Heart left ventricle (tissue), 16 donors: ENCODE measurements at places on chromosomes 6 and 20. TPM values are rescaled to one million over a fixed set of nuclear protein-coding genes. Genes with fewer than 3 reads are reported as not detected.
A peak's percentile ranks its signal among the peaks of the same experiment; 100 is the strongest.

Gene WFDC10A
- total RNA-seq, result not detected

Gene NKAIN4
- not detected for total RNA-seq

- DNase-seq, result no peak
- H3K4me1 ChIP-seq, result no peaks in the 10 kb centered on the region
- H3K4me3 ChIP-seq, result no peak overlapping the region
- H3K27me3 ChIP-seq, result no peaks in the 10 kb centered on the region
- no peaks in the 10 kb centered on the region for H3K36me3 ChIP-seq
Measured at GRCh38 chr6:89260310-89260709, 43.2 kb upstream of the GABRR1 start.

Gene SMLR1
- not detected for total RNA-seq

DNA sequence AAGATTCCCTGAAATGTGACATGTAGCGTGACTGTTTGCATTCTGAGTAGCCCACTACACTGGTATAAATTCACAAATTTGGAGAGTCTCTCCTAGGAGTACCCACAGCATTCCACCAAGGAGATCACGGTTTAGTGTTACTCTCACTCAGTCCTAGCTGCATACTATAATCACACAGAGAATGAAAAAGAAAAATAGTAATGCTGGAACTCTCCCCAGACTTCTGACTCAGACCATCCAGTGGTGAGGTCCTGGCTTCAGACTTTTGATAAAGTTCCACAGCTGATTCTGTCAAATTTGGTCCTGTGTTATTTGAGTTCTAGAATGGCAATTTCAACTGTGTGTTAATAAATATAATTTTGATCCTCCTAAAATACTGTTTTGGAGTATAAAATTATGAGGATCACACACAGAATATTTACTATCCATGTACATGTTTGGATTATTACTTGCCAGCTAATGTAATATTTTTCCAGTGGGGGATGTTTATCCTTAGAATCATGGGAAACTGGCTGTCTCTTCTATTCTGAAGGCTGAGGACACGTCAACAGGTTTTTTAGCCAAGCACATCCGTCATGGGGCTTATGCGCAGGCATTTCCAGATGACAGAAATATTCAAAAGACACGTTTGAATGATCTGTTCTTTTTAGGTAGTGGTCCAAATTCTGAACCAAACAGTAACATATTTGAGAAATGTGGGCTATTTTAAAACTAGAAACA is 5.1 kb upstream of the KIAA0408 start:
- H3K4me1 ChIP-seq, result no peaks in the 10 kb centered on the region
- peak overlapping the region; percentile 3 for H3K27ac ChIP-seq
- H3K36me3 ChIP-seq, result no peaks in the 10 kb centered on the region
- no peaks in the 10 kb centered on the region for H3K27me3 ChIP-seq
- no peak for DNase-seq

DNA sequence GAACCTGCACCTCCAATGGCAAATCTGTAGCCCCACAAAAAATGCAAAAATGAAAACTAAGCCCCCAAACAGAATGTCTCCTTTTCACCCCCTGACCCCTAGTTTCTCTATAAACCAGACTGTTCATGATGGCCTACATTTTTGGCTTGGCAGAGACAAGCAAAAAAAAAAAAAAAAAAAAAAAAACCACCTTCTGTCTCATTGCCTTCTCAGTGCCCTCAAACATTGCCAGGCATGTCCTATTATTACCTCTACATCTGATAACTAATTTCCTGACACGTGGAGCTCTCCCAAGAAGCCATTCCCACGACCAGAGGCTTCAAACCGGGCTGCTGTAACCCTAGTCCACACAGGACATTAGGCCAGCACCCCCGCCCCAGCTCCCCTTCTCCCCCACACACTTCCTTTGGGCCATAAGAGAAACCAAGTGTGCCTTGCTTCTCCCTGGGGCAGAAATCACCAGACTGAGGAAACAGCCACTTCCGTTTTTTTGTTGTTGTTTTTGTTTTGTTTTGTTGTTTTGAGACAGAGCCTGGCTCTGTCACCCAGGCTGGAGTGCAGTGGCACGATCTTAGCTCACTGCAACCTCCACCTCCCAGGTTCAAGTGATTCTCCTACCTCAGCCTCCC is 65.4 kb downstream of the GPR6 start:
- no peaks in the 10 kb centered on the region for H3K27me3 ChIP-seq
- H3K4me1 ChIP-seq, result no peaks in the 10 kb centered on the region
- H3K27ac ChIP-seq, result no peak overlapping the region
- H3K36me3 ChIP-seq, result no peaks in the 10 kb centered on the region

DNA sequence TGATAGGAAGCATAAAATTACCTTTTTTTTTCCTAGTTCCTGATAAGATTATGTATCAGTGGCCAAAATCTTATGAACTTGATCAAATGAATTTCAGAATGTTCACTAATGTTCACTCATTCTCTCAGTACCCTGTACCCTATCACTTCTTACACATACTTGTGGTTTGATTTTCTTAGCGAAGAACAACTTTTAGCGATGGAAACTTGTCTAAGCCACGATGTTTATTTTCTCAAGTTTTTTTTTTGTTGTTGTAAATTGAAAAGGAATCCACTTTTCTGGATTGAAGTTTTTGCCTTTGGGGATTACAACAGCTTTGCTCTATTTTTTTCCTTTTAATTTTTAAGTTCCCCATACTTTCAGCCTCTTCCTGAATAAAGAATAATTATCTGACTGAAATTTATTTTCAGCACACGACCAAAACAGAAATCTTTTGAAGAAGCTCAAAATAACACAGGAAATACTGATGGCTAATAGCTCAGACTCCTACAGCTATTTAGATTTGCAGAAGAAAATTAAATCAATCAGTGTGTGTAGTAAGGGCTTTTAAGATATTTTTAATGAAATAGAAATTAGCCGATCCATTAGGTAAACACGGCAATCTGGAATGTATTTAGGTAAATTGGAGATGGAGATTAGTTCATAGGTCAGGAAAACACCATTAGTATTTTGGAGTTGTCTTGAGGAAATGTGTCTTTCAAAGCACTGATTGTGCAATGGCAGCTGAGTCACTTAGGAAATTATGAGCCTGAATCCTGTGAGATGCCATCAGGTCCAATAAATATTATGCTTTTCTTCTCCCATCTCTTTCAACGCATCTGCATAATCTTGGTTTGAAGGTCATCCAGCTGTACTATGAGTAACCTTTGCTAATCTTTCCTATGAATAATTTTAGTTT is 217.5 kb downstream of the GJA1 start:
- H3K4me1 ChIP-seq, result peaks cover 15% of the 10 kb centered on the region
- no peaks in the 10 kb centered on the region for H3K36me3 ChIP-seq
- H3K27ac ChIP-seq, result peak overlapping the region; percentile 74
- no peaks in the 10 kb centered on the region for H3K27me3 ChIP-seq
- no peak overlapping the region for H3K4me3 ChIP-seq

DNA sequence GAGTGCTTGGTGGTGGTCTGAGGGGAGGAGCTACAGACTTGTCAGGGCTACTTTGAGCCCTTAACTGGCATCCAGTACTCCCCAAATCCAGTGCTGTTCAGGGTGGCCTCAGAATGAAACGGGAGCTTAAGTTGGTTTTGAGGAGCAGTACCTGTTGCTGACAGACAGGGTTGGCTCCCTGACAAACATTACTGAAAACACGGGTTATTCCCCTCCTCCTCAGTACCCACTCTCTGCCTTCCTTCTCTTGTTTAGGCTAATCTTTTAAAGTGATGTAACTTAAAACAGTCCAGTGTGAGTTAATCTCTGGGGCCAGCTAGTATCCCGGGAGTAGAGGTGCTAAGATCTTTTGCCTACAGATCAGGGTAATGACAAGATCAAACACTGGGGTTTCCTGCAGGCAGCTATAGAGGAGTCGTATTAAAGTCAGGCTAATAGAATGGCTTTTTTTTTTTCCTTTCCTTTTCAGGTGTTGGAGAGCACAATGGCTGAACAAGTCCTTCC is 3.7 kb downstream of the TNFAIP3 start:
- no peak for DNase-seq
- peak overlapping the region; percentile 17 for H3K27ac ChIP-seq
- H3K36me3 ChIP-seq, result peaks cover 32% of the 10 kb centered on the region
- peaks cover 5% of the 10 kb centered on the region for H3K4me1 ChIP-seq
- no peak overlapping the region for H3K4me3 ChIP-seq
- H3K27me3 ChIP-seq, result no peaks in the 10 kb centered on the region

DNA sequence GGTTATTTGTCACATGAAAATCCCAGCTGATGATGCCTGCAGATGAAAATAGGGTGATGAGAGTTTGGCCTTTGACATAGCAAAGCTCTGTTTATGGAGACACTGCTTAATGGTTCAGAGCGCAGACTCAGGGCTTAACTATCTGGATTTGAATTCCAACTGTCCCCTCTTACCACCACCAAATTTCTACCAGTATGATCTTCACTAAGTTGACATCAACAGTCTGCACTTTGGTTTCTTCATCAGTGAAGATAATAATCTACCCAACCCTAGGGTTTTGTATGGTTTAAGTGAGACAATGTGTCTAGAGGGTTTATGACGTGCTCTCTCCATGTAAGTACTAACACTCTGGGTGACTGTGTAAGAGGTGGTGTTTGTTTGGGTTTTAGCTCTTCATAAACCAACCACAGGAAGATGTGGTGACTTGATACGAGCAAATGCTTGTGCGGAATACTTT is 151.4 kb upstream of the TNFAIP3 start:
- H3K27ac ChIP-seq, result no peak overlapping the region
- H3K27me3 ChIP-seq, result no peaks in the 10 kb centered on the region
- peaks cover under 1% of the 10 kb centered on the region for H3K4me1 ChIP-seq
- H3K36me3 ChIP-seq, result no peaks in the 10 kb centered on the region

Gene ZC2HC1B
- total RNA-seq, result 0.25 TPM

GRCh38 chr6:134374491-134375219 is 56.7 kb upstream of the SGK1 start:
- H3K27ac ChIP-seq, result peak overlapping the region; percentile 74
- no peak for DNase-seq
- H3K4me1 ChIP-seq, result no peaks in the 10 kb centered on the region

DNA sequence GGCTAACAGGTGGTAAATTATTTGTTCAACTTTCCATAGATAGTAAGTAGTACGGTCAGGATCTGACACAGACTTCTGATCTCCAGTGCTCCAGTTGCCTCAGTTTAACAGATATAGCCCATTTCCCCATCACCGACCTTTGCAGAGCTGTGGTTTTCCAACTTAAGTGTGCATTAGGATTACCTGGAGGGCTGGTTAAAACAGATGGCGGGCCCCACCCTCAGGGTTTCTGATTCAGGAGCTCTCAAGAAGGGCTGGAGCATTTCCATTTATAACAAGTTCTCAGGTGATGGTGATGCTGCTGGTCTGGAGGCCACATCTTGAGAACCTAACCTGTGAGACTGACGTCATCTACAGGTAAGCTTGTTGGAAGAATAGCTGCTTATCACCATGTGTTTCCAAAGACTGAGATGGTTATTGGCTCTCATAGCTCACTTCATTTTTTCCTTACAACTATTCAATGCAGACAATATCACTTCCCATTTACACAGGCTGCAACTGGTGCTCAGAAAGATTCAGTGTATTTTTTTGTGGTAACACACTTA is 360.1 kb upstream of the CHD6 start:
- H3K4me3 ChIP-seq, result no peak overlapping the region
- no peaks in the 10 kb centered on the region for H3K4me1 ChIP-seq
- H3K36me3 ChIP-seq, result no peaks in the 10 kb centered on the region
- no peak for DNase-seq
- no peak overlapping the region for H3K27ac ChIP-seq

DNA sequence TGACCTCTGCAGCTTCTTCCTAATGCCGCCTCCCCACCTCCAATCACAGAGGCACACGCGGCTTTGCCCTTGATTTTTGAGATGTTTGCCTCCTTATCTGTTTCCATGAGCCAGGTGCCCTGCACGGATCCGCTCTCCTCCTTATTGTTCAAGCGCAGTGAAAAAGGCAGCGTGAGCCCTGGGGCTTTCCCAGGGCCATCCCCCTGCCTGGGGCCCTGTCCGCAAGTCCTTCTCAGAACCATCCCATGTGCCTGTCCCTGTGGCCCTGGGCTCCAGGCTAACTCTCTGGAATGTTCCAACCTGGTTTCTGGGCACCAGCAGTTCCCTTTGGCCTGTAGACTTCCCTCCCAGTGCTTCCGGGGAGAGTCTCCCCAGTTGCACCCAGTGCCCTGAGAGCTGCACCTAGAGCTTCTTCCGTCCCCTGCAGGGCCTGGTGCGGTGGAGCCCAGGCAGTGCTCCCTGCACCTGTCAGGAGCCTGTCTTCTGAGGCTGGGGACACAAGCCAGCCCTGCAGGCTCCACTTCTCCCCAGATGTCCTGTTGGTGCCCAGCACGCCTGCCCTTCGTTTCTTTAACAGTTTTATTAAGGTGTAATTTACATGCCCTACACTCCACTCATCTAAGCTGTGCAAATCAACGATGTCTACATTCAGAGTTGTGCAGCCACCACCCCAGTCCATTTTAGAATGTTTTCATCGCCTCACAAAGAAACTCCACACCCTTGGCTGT is 330.3 kb downstream of the CDH4 start:
- no peak overlapping the region for H3K4me3 ChIP-seq
- peak; percentile 17 for DNase-seq
- H3K4me1 ChIP-seq, result no peaks in the 10 kb centered on the region
- H3K27ac ChIP-seq, result no peak overlapping the region

DNA sequence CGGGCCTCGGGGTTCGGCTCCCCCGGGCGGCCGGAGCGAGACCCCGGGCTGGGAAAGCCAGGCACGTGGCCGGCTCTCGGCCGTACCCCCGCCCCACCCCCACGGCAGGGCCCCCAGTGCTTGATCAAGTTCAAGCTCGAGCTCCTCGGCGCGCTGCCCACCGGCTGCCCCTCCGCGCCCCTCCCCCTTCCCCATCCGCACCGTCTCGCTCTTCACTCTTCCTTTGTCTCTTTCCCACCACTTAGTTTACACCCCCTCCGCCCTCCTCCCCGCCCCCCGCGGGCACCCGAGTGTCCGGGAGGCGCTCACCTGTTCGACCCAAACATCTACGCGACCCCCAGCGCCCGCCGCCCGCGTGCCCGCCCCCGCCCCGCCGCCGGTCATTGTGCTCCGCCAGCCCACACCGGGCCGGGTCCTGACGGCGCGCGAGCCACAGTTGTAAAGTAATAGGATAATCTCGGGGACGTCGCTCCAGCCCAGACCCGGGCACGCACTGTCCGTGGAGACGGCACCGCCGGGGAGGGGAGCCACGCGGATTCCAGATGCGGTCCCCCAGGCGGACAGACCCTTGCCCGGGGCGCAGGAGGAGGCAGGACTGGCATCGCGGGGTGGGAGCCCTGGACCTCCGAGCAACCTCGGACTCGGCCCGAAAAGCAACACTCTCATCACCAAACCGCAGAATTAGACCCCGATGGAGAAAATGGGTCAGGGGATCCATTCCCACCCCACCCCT is 100.7 kb downstream of the NOL4L start:
- peaks cover 44% of the 10 kb centered on the region for H3K4me1 ChIP-seq
- peak overlapping the region; percentile 84 for H3K27ac ChIP-seq
- peak overlapping the region; percentile 55 for H3K4me3 ChIP-seq
- no peaks in the 10 kb centered on the region for H3K27me3 ChIP-seq
- no peaks in the 10 kb centered on the region for H3K36me3 ChIP-seq

GRCh38 chr6:169811521-169812256 is 60.3 kb downstream of the ERMARD start:
- DNase-seq, result no peak
- no peak overlapping the region for H3K4me3 ChIP-seq
- no peaks in the 10 kb centered on the region for H3K36me3 ChIP-seq
- H3K27me3 ChIP-seq, result no peaks in the 10 kb centered on the region
- H3K27ac ChIP-seq, result no peak overlapping the region
- H3K4me1 ChIP-seq, result no peaks in the 10 kb centered on the region

- H3K4me3 ChIP-seq, result no peak overlapping the region
- H3K36me3 ChIP-seq, result no peaks in the 10 kb centered on the region
- H3K27me3 ChIP-seq, result no peaks in the 10 kb centered on the region
- H3K4me1 ChIP-seq, result peaks cover 43% of the 10 kb centered on the region
Measured at GRCh38 chr6:154433477-154434241, 76.8 kb downstream of the CNKSR3 start.

GRCh38 chr6:134979142-134979541 is 29.2 kb upstream of the ALDH8A1 start:
- no peak for DNase-seq
- peaks cover 5% of the 10 kb centered on the region for H3K36me3 ChIP-seq
- H3K4me1 ChIP-seq, result no peaks in the 10 kb centered on the region
- no peaks in the 10 kb centered on the region for H3K27me3 ChIP-seq
- no peak overlapping the region for H3K4me3 ChIP-seq

Gene TNFRSF6B
- total RNA-seq, result 0.56 TPM
